ENCODE measurements at places on chromosomes 13 and 19.

GRCh38 chr19:11373885-11374432 is 507 bp upstream of the SWSAP1 start:
- no peak for DNase-seq

GRCh38 chr13:84237143-84237542 is 354.9 kb upstream of the SLITRK1 start:
- no peak for DNase-seq

DNA sequence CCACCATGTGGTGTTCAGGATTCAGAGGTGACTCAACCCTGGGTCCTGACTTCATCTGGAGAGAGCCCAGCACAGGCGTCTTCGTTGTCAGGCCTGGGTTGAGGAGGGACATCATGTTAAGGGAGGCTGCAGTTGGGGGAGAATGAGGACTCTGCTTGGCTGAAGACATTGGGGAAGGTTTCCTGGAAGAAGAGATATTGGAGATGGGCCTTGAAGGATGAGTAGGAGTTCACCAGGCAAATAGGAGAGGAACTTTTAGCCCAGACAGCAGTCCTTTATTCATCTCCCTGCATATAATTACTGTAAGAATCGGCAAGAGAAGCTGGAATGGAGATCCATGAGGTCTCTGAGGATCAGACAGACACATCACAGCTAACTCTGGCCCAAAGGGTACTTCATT is 38.9 kb downstream of the VAV1 start:
- no peak for DNase-seq

GRCh38 chr19:32040236-32040635 is 305.2 kb upstream of the ZNF507 start:
- DNase-seq = no peak

GRCh38 chr19:8323781-8324185 is 2.5 kb downstream of the RPS28 start:
- DNase-seq = peak; percentile 61

DNA sequence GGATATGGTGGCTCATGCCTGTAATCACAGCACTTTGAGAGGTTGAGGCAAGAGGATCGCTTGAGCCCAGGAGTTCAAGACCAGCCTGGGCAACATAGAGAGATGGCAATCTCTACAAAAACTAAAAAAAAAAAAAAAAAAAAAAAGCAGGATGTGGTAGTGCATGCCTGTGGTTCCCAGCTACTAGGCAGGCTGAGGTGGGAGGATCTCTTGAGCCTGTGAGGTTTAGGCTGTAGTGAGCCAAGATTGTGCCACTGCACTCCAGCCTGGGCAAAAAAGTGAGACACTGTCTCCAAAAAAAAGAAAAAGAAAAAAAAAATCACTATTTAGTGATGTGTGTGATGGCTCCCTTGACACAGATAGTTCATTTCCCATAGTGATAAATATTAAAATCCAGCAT is 365.0 kb upstream of the NBEA start:
- no peak for DNase-seq

DNA sequence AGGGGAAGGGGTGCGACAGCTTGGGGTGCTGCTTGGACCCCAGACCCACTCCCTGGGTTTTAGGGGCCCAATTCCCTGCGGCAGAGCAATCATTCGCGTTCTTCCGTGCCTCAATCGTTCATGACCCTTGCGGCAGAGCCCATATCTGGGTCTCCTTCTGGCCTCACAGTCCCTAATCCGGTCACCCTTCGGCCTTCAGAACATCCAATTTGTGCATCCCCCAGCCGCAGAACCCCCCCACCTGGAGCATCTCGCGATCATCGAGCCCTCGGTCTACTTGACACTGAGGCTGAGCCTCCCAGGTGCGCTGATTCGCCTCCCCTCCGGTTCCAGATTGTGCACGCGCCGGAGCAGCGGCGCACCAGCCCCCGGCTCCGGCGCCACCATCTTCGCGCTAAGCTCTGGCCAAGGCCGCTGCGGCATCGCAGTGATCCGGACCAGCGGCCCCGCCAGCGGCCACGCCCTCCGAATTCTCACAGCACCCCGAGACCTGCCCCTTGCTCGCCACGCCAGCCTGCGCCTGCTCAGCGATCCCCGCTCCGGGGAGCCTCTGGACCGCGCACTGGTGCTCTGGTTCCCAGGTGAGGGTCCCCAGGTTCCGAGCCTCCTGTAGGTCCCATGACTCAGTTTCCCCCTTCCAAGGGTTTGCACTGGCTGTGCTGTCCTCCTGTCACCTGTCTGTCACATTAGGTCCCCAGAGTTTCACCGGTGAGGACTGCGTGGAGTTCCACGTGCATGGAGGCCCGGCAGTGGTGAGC is 501 bp downstream of the GTPBP3 start:
- peak; percentile 59 for DNase-seq

- DNase-seq = no peak
Measured at GRCh38 chr13:111577208-111577828, 256.9 kb downstream of the TEX29 start.

GRCh38 chr19:49932041-49932451 is 2.7 kb upstream of the NUP62 start:
- DNase-seq = no peak

Data from hematopoietic multipotent progenitor cell treated with erythropoietin and hydrocortisone succinate and interleukin-3 and kit ligand, for 8 days (in vitro differentiated cells).